ENCODE measurements at places on chromosomes 4 and X. TPM values are rescaled to one million over a fixed set of nuclear protein-coding genes. Genes with fewer than 3 reads are reported as not detected.

GRCh38 chr4:165476214-165477098, 97.6 kb downstream of the CPE start:
- DNase-seq = peak; percentile 3

The TLR10 gene
- not detected for total RNA-seq

DNA sequence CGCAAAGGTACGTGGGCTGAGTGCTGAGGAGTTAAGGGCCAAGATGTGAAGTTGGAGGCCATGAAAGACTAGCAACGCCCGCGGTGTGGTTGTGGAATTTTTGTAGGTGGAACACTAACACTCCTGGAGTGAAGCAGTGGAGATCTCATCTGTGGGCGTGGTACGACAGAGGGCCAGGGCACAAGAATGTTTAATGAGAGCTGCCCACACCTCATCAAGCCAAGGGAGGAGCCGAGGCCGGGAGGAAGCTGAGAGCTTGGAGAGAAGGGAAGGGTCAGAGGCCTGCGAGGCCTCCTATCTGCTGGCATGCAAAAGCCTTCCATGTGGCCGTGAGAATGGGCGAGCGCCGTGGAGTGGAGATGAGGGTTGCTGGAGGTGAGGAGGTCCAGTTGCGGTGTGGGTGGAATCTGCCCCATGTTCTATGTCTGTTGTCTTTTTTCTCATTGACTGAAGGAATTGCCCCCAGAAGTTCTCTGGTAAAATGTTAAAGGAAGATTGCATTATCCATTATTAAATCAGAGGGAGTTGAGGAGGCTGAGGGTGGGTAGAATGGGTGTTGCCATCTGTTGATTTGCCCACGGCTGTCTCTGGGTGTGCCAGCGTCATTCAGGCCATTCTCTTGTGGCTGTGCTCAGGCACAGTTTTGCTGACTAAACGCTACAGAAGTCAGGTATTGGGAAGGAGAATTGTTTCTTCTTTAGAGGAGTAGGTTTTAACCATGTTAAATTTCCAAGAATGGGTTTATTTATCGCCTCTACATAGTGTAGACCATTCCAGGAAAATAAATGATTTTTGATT, 19.8 kb downstream of the SNX25 start:
- no peak for DNase-seq

The WDR17 gene
- 0.64 TPM for total RNA-seq

The FSTL5 gene
- total RNA-seq = 0.32 TPM

DNA sequence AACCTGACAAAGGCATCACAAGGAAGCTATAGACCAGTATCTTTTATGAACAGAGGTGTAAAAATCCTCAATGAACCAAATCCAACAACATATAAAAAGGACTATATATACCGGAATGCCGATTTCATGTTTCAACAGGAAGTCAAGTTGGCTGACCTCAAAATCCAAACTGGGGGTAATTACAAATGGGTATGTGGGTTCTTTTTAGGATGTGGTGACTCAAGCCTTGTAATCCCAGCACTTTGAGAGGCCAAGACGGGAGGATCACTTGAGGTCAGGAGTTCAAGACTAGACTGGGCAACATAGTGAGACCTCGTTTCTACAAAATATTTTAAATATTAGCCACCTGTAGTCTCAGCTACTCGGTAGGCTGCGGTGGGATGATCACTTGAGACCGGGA, 10.4 kb downstream of the PRSS48 start:
- DNase-seq = no peak

The PNMA3 gene
- under 0.01 TPM for total RNA-seq

- DNase-seq = no peak
Observed at GRCh38 chr4:149784018-149784417, 31.6 kb downstream of the IQCM start.

- no peak for DNase-seq
Observed at GRCh38 chrX:17527922-17528321, 152.9 kb downstream of the NHS start.

DNA sequence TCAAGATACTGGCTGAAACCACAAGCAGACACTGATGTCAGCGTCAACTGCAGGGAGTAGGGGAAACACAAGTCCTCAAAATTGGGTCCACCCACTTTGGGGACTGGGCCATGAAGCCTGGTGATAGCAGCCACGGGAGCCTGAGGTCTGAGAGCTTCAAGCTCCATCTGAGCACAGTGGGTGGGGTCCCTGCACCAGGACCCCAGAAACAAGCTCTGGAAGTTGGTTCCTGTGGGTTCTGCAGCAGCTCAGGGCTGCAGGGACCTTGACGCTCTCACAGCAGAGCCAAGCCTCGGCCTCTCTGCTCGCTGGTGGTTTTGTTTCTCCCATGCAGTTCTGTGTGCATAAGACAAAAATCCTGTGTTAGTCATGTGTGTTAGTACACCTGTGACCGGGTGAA, 54.5 kb downstream of the CPLX1 start:
- no peak for DNase-seq

GRCh38 chrX:47518144-47518543, 35.1 kb upstream of the ZNF41 start:
- no peak for DNase-seq

The PGRMC2 gene
- 60.5 TPM for total RNA-seq

DNA sequence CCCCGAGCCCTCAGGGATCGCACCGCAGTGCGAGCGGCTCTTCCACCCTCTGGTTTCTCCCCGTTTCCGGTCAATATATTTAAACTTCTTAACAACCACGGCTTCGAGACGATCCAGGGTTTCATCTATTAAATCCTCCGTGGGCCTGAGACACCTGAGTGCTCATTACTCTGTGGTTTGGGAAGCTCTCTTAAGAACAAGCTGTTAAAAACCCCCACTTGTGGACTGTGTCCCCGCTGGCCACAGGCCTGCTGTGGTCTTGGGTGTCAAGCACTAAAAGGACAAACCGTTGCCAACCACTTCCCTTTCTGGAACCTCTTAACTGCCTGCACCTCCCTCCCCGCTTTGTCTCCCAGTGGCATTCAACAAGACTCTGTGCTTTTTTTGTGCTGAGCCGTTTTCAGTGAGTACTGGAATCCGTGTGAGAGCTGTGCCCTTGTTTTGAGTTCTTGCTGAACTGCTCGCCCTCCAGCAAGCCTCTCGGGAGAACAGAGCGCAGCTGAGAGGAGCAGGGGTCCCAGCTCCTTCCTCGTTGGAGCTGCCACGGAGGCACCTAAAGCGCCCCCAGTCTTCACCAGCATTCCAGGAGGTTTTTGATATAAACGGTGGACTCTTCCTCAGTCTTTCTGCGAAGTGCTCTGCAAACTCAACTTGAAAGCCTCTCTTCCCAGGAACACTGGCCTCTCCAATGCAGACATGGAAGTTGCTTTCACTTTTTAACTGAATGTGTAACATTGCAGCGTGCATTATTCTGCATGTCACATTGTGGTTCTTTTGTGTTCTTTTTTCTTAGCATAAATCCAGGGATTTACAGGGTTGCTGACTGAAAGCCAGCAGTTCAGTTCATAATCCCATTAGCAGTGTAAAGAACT, 691 bp upstream of the IGFBP7 start:
- peak; percentile 79 for DNase-seq

GRCh38 chrX:24956828-24957227, 58.9 kb downstream of the ARX start:
- peak; percentile 6 for DNase-seq

GRCh38 chr4:106796876-106797275, 239.2 kb downstream of the DKK2 start:
- peak; percentile 9 for DNase-seq

GRCh38 chr4:140130677-140131076, 23.3 kb downstream of the MAML3 start:
- DNase-seq = peak; percentile 47

- DNase-seq = peak; percentile 70
Observed at GRCh38 chrX:71298119-71298518, 3.4 kb upstream of the ITGB1BP2 start.

GRCh38 chr4:158671915-158672806, at the start of gene ETFDH:
Gene ETFDH, plus strand, starts transcription at chr4:158672296. Its CDS starts 161 bp downstream, at chr4:158672457.
- DNase-seq = peak; percentile 100

GRCh38 chr4:169583563-169583962, 28.8 kb downstream of the NEK1 start:
- DNase-seq = peak; percentile 80

The SYN1 gene
- total RNA-seq = 0.32 TPM

DNA sequence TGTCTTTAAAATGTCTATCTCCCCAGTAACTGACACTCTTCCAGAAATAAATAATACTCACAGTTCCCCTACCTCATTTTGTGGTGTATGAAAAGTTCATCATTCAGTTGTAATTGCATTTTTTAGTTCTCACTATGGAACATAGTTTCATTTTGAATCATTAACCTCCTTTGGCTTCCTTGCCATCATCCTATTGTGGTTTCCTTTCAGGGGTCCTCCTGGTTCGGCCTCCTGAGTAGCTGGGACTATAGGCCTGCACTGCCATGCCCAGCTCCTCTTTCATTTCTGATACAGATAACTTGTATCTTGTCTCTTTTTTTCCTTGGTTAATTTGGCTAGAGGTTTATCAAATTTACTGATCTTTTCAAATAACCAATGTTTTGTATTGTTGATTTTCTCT, 23.1 kb upstream of the BLTP1 start:
- DNase-seq = no peak

DNA sequence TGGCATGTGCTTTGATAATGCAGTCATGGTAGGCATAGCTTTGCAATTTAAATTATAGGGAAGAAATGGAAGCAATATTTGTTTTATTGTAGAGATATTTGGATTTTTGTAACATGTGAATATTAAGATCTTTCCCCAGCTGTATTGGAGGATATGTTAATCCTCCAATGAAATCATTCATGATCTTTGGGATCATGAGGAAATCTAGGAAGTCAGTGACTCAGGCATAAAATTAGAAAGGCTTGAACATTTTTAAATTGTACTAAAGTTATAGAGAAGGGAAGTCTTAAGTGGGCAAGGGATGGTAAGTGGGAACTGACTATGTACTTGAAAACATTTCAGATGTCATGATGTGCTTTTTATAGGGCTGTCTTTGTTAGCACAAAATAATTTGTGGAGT, 46.8 kb downstream of the FIP1L1 start:
- DNase-seq = no peak

DNA sequence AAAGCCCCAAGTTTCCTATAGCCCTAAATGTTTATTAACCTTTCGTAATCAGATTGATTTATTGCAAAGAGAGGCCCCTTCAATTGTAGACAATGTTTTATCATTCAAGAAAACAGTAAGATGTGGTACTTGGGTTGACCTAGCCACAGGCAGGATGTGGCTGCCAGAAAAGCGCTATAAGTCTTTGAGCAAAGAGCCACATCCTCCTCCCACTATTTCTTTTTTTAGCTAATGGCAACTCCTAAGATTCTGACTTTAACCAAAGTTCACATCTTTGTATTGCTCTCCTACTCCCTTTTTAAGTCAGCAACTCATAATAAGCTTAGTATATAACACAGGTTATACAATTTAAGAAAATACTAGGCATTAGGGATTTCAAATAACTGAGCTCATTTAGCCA, 70.7 kb upstream of the PPP3CA start:
- DNase-seq = no peak

The FAM184B gene
- not detected for total RNA-seq

The SLC34A2 gene
- total RNA-seq = not detected

The C4orf50 gene
- total RNA-seq = not detected

The NDUFC1 gene
- 39.7 TPM for total RNA-seq

The GATA1 gene
- not detected for total RNA-seq

DNA sequence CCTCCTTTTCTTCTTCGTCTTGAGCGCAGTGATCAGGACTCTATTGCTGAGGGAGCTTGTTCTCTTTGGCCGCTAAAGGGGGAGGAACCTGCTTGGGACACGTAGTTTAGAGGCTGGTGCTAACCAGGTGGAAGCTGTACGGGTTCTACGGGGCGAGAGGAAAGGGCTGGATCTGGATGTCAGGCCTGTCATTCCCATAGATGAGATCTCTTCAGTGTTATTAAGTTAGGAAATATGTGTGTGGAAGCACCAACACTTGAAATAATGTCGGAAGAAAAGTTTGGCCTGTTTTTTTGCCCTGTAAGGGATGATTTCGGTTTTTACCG, 643 bp downstream of the SRP72 start:
- peak; percentile 49 for DNase-seq

- DNase-seq = peak; percentile 24
Observed at GRCh38 chrX:73850124-73851013, 287.4 kb downstream of the CHIC1 start.

GRCh38 chrX:65420154-65420553, 114.4 kb downstream of the LAS1L start:
- no peak for DNase-seq

- no peak for DNase-seq
Observed at GRCh38 chrX:149827254-149827653, 45.5 kb downstream of the MAGEA9 start.

The SSX2B gene
- 0.32 TPM for total RNA-seq

GRCh38 chrX:20320461-20321159, 53.9 kb upstream of the RPS6KA3 start:
- no peak for DNase-seq

The CLDN34 gene
- under 0.01 TPM for total RNA-seq

DNA sequence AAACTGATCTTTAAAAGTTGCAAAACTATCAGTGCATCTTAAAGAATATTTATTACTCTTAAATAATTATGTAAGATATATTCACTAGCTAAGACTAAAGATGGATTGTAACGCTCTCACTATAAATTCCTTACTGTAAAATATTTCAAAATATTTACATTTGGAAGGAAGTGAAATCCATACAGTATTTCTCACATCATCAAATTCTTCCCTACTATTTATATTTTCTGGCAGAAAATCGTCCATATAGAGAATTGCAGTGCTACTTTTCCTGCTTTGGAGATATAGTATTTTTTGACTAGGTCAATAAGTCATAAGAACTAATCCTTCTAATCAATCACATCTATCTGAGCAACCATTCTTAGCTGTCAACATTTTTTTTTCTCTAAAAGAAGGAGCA, 52.9 kb downstream of the SCLT1 start:
- DNase-seq = no peak

The GUF1 gene
- total RNA-seq = 21.3 TPM

- DNase-seq = no peak
Observed at GRCh38 chrX:150361777-150362351, 1.3 kb upstream of the MAMLD1 start.

The SORCS2 gene
- total RNA-seq = under 0.01 TPM

- peak; percentile 11 for DNase-seq
Observed at GRCh38 chr4:56723201-56723605, 42.1 kb upstream of the HOPX start.

DNA sequence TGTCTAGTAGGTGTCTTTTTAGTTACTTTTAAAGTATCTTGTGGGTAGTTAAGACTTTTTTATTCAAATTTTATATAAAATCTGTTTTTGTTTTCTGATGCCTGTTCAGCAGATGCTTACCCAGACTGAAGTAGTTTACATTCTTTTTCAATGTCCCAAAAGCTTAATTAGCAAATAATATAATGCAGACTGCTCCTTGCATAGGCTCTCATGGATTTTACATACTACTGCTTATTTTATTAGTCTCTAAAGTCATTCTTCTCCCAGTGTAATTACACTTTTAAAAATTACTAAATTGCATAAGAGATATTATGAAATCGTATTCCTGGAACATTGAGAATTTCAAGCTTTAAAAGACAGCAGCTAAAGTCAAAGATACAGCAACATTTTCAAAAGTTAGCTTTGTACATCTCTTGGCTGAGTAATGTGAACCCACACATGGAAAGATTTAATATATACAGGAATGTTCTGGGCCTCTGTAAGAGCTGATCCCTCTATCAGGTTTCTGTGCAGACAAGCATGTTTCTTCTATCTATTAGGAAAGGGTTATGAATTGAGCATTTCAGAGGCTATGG, 148.4 kb upstream of the SPRY1 start:
- peak; percentile 76 for DNase-seq

The GABRB1 gene
- 0.32 TPM for total RNA-seq

GRCh38 chrX:37813570-37813969, 33.7 kb downstream of the CYBB start:
- DNase-seq = no peak

Measured in fibroblast of villous mesenchyme (primary cell).